ENCODE measurements at places on chromosomes 4 and X.

DNA sequence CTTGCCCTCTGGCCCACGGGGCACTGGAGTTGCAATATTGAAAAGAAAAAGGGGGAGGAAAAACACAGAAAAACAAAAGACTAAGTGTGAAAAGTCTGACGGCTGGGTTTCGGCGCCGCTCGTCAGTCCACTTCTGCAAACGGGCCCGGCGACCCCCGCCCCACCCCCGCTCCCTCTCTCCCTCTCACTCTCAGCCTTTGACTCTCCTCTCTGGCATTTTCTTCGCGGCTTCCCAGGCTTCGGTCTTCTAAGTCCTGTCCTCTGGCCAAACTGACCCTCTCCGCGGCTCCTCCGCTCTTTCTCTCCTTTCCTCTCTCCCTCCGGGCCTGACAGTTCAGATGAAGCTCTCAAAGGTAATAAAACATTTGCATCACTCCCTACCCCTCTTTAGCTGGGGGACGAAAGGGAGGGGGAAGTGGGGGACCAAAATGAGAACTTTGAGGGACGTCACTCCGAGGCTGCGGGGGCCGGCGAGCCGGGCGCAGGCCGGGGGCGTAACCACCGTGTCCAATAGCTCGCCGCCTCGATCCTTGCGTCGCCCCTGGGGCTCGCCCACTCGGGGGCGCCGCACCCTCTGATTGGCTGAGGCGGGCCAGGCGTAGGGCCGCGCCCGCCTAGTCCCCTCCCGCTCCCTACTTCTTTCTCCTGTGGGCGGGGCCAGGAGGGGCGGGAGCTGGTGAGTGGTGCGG lies at the start of gene NKX6-1:
Gene NKX6-1 (minus strand): TSS at position 358 of the 689 bp plus-strand sequence. CDS start 1,064 bp downstream, outside the sequence.
- peak within 1 kb of the TSS; percentile 86 for H3K4me3 ChIP-seq
- peaks cover 11% of the 10 kb centered on the region for H3K4me1 ChIP-seq
- H3K27me3 ChIP-seq: peaks cover 90% of the 10 kb centered on the region

DNA sequence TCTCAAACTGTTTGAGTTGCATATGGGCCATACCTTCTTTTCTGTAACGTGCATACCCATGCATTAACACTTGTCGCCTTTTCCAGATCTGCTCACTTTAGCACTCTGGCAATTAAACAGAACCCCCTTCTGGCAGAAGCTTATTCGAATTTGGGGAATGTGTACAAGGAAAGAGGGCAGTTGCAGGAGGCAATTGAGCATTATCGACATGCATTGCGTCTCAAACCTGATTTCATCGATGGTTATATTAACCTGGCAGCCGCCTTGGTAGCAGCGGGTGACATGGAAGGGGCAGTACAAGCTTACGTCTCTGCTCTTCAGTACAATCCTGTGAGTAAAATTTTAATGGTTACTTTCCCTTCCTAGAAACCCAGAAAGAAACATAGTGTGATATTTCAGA lies 4.8 kb downstream of the OGT start:
- H3K27me3 ChIP-seq: no peaks in the 10 kb centered on the region
- peak overlapping the region; percentile 90 for H3K27ac ChIP-seq
- DNase-seq: no peak
- H3K4me3 ChIP-seq: peak overlapping the region; percentile 84
- peaks cover 15% of the 10 kb centered on the region for H3K36me3 ChIP-seq

DNA sequence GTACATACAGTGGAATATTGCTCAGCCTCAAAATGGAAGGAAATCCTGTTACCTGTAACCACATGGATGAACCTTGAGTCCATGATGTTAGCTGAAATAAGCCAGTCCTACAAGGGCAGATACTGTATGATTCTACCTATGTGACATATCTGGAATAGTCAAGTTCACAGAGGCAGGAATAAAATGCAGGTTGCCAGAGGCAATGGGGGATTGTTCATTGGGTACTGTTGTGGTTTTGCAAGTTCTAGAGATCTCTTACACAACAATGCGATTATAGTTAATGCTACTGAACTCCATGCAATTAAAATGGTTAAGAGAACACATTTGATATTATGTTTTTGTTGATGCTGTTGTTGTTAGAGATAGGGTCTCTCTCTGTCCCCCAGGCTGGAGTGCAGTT lies 74.6 kb downstream of the SHROOM2 start:
- no peaks in the 10 kb centered on the region for H3K36me3 ChIP-seq
- H3K4me1 ChIP-seq: peaks cover 3% of the 10 kb centered on the region
- no peak overlapping the region for H3K27ac ChIP-seq
- DNase-seq: no peak

DNA sequence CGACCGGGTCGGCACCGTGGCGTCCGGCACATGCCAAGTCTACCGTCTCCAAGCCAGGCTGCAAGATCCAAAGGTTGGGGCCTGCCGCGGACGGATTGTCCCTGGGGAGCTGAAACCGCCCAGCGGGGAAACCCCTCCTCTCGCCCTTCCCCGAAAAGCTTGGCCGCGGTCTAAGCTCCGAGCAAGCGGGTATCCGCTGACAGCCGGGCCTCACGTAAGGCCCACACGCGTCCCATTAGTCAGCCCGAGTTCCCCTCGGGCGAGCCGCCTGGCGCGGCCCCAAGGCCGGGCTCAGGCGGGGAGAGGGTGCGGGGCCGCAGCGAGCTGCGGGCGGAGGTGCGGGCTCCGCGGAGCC lies 6.8 kb upstream of the BCOR start:
- H3K27me3 ChIP-seq: no peaks in the 10 kb centered on the region
- H3K4me3 ChIP-seq: peak overlapping the region; percentile 21
- H3K27ac ChIP-seq: no peak overlapping the region
- peaks cover 6% of the 10 kb centered on the region for H3K4me1 ChIP-seq
- no peaks in the 10 kb centered on the region for H3K36me3 ChIP-seq
- DNase-seq: no peak

- DNase-seq: no peak
- peak overlapping the region; percentile 28 for H3K4me3 ChIP-seq
- H3K27ac ChIP-seq: peak overlapping the region; percentile 70
- H3K4me1 ChIP-seq: peaks cover 27% of the 10 kb centered on the region
These were observed 70.0 kb downstream of the NYX start for GRCh38 chrX:41516999-41517765.

GRCh38 chr4:3827616-3828492 lies 61.7 kb downstream of the ADRA2C start:
- H3K27ac ChIP-seq: no peak overlapping the region
- DNase-seq: no peak
- H3K4me3 ChIP-seq: no peak overlapping the region
- H3K27me3 ChIP-seq: peaks cover 16% of the 10 kb centered on the region

- H3K27me3 ChIP-seq: peaks cover 17% of the 10 kb centered on the region
- no peaks in the 10 kb centered on the region for H3K4me1 ChIP-seq
- H3K36me3 ChIP-seq: no peaks in the 10 kb centered on the region
- H3K27ac ChIP-seq: no peak overlapping the region
These were observed 516.6 kb upstream of the LCORL start for GRCh38 chr4:18538121-18538520.

DNA sequence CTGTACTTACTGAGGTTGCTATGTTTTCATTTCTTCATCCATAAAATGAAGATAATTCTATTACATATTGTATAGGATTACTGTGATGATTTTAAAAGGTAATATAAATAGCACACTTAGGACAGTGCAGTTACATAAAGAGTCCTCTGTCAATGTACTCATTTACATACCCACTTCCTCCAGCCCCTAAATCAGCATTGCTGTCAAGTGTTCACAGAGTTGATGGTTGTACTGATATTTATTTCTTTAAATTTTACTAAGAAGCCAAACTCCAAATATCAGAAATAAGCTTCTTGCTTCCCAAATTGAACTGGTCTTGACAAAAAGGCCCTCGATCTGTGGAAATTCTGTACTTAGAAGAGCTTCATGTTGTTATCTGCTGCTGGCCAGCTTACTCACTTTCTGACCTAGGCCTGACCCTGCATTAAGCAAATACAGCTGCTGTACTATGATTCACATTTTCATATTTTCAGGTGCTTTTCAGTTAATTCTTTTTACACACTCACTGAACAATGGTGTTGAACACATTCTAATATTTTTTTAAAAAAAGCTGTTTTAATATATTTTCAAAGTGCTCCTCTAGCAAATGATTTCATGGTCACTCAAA lies 259.6 kb downstream of the UNC5C start:
- no peaks in the 10 kb centered on the region for H3K36me3 ChIP-seq
- H3K4me1 ChIP-seq: peaks cover 14% of the 10 kb centered on the region
- no peaks in the 10 kb centered on the region for H3K27me3 ChIP-seq
- no peak overlapping the region for H3K4me3 ChIP-seq
- H3K27ac ChIP-seq: peak overlapping the region; percentile 47

GRCh38 chrX:101957174-101957573 lies 25.3 kb upstream of the ZMAT1 start:
- no peak overlapping the region for H3K27ac ChIP-seq
- peaks cover 6% of the 10 kb centered on the region for H3K27me3 ChIP-seq
- H3K4me3 ChIP-seq: no peak overlapping the region
- H3K36me3 ChIP-seq: no peaks in the 10 kb centered on the region
- peaks cover 4% of the 10 kb centered on the region for H3K4me1 ChIP-seq

- no peaks in the 10 kb centered on the region for H3K36me3 ChIP-seq
- H3K27me3 ChIP-seq: no peaks in the 10 kb centered on the region
- DNase-seq: no peak
These were observed 298.1 kb upstream of the SLC7A11 start for GRCh38 chr4:138540056-138540800.

DNA sequence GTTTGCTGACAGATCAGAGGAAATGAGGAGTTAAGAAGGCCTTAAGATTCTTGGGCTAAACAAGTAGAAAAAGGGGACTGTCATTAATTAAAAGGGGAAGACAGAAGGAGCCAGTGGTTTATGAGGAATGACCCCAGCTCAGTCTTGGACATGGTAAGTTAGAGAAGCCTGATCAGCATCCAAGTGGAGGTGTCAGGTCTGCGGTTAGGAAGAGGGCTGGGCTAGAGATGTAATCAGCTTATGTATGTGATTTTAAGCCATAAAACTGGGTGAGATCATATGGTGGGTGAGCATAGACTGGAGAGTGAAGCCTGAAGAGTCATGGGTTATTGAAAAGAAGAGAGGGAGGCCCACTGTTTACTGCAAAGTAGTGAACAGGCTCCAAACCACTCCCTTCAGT lies 246.1 kb downstream of the NR3C2 start:
- peaks cover 5% of the 10 kb centered on the region for H3K4me1 ChIP-seq
- H3K36me3 ChIP-seq: peaks cover 9% of the 10 kb centered on the region
- no peaks in the 10 kb centered on the region for H3K27me3 ChIP-seq
- no peak overlapping the region for H3K4me3 ChIP-seq

DNA sequence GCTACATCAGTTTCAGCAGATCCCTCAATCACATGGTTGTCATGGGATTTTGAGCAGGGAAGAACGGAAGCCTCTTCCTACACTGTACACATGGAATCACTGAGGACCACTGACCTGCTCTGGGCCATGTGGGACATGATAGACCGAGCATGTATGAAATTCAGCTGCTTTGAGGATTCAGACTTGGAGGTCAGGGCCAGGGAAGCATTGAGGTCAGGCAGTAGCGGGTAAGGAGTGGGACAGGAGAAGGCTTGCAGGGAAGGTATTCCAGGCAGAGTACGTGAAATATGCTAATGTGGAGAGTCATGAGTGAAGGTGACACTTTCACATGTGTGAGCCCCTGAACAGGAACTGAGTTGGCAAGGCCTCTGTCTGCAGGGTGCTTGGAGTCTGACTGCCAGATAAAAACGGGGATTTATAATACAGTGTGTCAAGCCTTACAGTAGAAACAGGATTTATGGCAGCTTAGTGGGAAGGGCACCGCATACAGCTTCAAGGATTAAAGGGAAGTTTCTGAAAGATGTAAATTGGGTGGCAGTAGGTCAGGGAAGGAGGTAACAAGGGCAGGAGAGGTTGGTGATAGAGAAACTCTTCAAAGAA lies 111.7 kb downstream of the STK32B start:
- peaks cover 15% of the 10 kb centered on the region for H3K27me3 ChIP-seq
- H3K36me3 ChIP-seq: no peaks in the 10 kb centered on the region
- no peak overlapping the region for H3K4me3 ChIP-seq
- H3K27ac ChIP-seq: no peak overlapping the region
- H3K4me1 ChIP-seq: no peaks in the 10 kb centered on the region
- no peak for DNase-seq

GRCh38 chrX:13649838-13650237 lies 3.1 kb upstream of the TCEANC start:
- H3K4me3 ChIP-seq: no peak overlapping the region
- DNase-seq: no peak
- H3K27ac ChIP-seq: no peak overlapping the region
- no peaks in the 10 kb centered on the region for H3K36me3 ChIP-seq
- peaks cover 10% of the 10 kb centered on the region for H3K4me1 ChIP-seq

GRCh38 chr4:13493793-13494192 lies 9.7 kb upstream of the RAB28 start:
- DNase-seq: no peak
- H3K27me3 ChIP-seq: peaks cover 61% of the 10 kb centered on the region
- no peaks in the 10 kb centered on the region for H3K4me1 ChIP-seq
- no peak overlapping the region for H3K4me3 ChIP-seq
- peaks cover 2% of the 10 kb centered on the region for H3K36me3 ChIP-seq

- H3K4me3 ChIP-seq: no peak overlapping the region
- H3K27ac ChIP-seq: no peak overlapping the region
- H3K4me1 ChIP-seq: no peaks in the 10 kb centered on the region
- no peaks in the 10 kb centered on the region for H3K27me3 ChIP-seq
- no peaks in the 10 kb centered on the region for H3K36me3 ChIP-seq
These were observed 137.1 kb downstream of the DDX53 start for GRCh38 chrX:23136816-23137215.

GRCh38 chr4:6453688-6453990 lies 18.8 kb downstream of the PPP2R2C start:
- DNase-seq: no peak
- no peak overlapping the region for H3K4me3 ChIP-seq
- H3K36me3 ChIP-seq: peaks cover 4% of the 10 kb centered on the region
- no peak overlapping the region for H3K27ac ChIP-seq

DNA sequence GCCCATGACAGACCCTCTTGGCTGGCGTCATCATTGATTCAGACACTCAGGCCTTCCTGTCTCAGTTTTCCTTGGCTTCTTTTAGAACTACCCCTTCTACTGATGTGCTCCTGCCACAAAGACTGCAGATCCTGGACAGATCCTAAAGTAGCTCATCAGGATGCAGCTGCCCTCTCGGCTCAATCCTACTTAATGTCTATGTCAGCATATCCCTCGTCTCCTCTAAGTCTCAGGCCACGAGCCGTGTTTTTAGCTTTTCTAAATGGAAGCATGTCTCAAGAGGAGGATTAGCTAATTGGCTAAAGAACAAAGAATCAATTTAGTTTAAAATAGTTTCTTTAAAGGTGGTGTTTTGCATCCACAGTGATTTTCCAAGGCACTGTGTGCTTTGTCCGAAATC lies 447.7 kb downstream of the STIM2 start:
- no peak for DNase-seq
- no peak overlapping the region for H3K4me3 ChIP-seq
- no peaks in the 10 kb centered on the region for H3K27me3 ChIP-seq
- H3K36me3 ChIP-seq: no peaks in the 10 kb centered on the region

GRCh38 chrX:5870238-5870637 lies 358.4 kb downstream of the NLGN4X start:
- no peak for DNase-seq
- no peak overlapping the region for H3K4me3 ChIP-seq

DNA sequence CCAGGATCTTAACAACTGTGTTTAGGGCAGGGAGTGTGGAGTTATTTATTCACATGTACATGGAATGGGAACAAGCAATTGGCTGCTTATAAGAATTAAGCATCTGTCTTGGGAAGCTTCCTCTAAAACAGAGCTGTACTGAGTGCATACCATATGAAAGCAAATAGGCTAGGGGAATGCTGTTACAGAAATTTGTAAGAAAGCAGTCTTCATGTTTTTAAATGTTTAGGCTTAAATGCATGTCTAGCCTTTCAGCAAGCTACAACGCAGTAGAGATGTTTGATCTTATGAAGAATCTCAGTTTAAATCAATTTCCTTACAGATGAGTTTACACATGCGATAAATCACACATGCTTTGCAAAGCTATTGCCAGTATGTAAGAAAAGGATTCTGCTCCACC lies 123.1 kb upstream of the MID1 start:
- no peak for DNase-seq
- no peak overlapping the region for H3K4me3 ChIP-seq
- H3K36me3 ChIP-seq: no peaks in the 10 kb centered on the region
- H3K27me3 ChIP-seq: no peaks in the 10 kb centered on the region
- H3K27ac ChIP-seq: no peak overlapping the region

Data from T-helper 17 cell (primary cell).